ENCODE measurements at places on chromosomes 2 and 18.
A peak's percentile ranks its signal among the peaks of the same experiment; 100 is the strongest.

GRCh38 chr2:230256733-230257332 lies 31.3 kb downstream of the SP140 start:
- DNase-seq, result no peak

- peak; percentile 27 for DNase-seq
These were observed 3.8 kb downstream of the CATIP start for GRCh38 chr2:218360453-218360852.

GRCh38 chr18:79961527-79962291 lies 2.7 kb upstream of the HSBP1L1 start:
- DNase-seq, result no peak

DNA sequence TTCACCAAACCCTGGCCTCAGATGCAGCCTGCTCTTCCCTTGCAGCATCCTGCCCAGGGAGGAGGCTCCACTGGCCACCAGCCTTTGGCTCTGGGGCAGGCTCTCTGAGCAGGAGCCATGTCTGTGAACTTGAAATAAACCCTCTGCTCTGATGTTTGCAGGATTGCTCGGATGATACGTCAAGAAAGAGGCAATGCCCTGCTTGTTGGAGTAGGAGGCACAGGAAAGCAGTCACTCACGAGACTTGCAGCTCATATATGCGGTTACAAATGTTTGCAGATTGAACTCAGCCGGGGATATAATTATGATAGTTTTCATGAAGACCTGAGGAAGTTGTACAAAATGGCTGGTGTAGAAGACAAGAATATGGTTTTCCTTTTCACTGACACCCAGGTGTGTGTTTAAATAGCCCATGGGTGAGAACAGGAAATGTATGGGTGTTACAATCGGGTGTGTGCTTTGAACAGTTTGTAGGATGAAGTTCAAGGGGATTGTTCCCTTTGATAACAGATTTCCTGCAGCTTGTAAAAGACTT lies 177.9 kb downstream of the DNAH6 start:
- DNase-seq, result no peak

DNA sequence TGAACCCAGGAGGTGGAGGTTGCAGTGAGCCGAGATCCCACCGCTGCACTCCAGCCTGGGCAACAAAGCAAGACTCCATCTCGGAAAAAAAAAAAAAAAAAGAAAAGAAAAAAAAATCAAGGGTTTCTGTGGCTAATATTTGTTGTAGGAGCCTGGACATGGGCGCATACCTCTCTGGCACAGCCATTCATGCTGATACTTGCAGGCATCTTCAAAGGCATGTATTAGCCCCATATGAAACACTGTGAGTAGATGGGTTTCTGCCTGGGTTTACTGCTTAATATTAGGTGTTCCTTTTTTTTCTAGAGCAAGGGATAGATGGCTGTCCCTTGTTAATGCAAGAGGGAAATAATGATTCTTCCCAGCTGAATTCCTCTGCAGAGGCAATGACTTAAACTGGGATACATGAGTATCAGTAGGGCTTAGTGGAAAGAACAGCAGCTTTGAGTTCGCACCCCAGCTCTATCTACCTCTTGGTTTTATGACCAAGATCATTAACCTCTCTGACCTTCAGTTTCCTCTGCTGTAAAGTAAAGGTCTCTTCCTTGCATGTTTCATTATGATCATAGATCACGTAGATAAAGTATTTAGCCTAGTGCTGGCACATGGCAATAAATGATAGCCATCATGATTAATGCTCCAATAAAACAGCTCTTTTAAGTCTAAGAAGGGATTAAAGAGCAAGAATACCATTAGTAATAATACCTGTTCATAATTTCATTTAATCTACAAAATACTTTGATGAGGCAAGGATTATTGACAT lies 4.5 kb upstream of the ATL2 start:
- no peak for DNase-seq

GRCh38 chr2:232543928-232544631 lies 4.6 kb downstream of the CHRNG start:
- no peak for DNase-seq

GRCh38 chr2:59250307-59250677 lies 1009.2 kb upstream of the FANCL start:
- no peak for DNase-seq

GRCh38 chr2:237798236-237799059 lies at the start of gene RBM44:
RBM44 (plus strand) TSS chr2:237798779; CDS start chr2:237813610, 14,831 bp downstream.
- DNase-seq, result no peak

DNA sequence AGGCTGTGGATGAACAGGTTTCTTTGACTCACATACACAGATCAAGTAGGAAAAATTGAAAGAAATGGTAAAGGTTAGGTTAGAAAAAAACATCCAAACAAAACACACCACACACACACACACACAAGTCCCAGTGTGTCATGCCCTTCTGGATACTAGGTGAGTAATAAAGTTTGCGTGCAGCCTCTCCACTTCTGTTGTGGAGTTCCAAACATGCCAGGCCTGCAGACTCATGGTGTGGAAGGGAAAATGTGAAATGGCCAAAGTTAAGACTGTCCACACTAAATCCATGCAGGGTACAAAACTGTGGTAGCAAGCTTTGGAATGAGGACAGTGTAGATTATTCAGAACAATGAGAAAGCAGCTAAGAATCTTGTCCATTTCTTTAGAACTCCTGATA lies 114.6 kb downstream of the IKZF2 start:
- no peak for DNase-seq

- DNase-seq, result peak; percentile 21
These were observed 83.7 kb upstream of the B3GNT2 start for GRCh38 chr2:62112179-62112578.

GRCh38 chr2:1717113-1717512 lies 27.2 kb downstream of the PXDN start:
- DNase-seq, result peak; percentile 41

GRCh38 chr2:212145121-212145520 lies 393.5 kb downstream of the ERBB4 start:
- DNase-seq, result no peak

DNA sequence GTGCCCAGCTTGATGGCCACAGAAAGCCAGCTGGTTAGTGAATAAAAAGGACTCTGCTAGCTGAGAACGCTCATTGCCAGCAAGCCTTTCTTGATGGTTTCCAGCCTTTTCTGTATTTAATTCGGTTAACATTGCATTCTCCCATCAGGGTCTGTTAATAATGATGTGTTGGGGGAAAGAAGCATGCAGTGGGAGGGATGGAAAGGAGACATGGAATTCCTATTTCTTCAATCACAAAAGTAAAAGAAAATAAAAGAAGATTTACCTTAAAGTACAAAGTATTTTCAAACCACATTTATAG lies 141.9 kb upstream of the RBBP8 start:
- DNase-seq, result no peak

DNA sequence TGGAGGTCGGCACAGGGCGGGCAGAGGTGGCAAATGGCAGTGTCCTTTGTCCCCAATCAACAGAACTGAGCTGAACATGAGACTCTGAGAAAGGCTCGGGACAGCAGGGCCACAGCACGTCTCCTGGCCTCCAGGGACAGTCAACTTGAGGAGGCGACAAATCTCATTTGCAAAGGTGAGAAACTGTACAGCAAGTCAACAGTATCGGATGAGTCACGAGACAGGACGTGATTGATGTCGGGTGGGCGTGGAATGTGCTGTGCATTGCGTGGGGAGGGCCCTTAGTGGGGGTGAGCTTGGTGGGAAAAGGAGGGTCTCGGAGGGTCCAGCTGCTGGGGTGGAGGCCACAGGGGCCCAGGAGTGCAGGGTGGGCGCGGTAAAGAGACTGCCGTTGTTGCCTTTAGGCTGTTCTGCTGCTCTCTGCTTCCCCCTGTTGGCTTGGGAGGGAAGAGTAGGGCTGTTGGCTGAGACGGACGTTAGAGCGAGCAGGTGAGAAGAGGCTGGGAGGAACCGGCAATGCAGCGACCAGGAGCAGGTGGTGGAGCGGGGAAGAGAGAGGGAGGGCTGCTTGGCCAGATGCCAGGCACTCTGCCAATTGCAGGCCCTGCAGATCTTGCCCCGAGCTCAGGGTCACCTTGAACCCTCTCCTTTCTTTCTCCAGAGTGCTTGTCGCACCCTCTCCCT lies 164.3 kb downstream of the BCL2 start:
- peak; percentile 22 for DNase-seq

GRCh38 chr2:25825238-25825637 lies 53.0 kb downstream of the ASXL2 start:
- no peak for DNase-seq

DNA sequence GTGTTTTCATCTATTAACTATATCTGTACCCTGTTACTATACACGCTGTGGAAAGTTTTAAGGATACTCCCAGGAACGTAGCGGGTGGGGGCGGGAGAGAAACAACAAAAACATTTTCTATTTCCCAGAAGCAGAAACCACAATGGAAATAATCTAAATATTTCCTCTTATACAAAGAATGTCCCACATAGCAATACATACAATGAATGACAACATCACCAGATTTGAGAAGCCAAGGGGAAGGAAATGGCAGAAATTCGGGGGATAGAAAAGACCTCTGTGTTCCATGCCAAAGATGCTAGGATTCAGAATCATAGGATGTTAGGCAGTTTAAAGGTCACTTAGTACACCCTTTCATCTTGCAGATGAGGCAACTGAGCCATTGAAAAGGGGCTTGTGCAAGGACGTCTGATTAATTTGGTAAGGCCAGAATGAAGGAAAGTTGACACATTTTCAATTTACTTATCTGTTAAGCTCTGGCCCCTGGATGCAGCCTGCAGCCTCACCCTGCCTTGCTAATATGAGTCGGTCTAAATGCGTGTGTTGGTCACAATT lies 41.1 kb upstream of the SCYGR1 start:
- DNase-seq, result no peak

- DNase-seq, result no peak
These were observed 448.5 kb downstream of the ZEB2 start for GRCh38 chr2:144071461-144071860.

GRCh38 chr2:163466331-163467250 lies 269.2 kb downstream of the FIGN start:
- DNase-seq, result no peak

GRCh38 chr2:100875516-100876230 lies 55.7 kb downstream of the NPAS2 start:
- DNase-seq, result peak; percentile 26

DNA sequence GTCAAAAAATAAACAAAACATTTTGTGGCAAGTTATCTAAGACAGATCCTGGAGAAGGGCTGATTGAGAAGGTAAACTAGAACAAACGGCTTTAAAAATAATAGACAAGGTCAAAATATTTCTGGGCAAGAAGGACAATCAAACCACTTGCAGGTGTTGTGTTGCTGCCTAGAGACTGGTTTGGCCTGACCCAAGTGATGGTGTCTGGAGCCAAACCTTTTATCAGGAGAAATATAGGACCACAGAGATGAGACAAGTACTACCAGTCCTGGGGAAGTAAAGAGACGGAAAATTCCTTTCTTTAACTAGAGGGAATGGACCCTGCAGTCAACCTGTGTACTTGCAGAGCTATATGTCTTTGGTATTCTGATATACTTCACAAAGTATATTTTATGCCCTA lies 44.2 kb downstream of the PLCL1 start:
- DNase-seq, result no peak

DNA sequence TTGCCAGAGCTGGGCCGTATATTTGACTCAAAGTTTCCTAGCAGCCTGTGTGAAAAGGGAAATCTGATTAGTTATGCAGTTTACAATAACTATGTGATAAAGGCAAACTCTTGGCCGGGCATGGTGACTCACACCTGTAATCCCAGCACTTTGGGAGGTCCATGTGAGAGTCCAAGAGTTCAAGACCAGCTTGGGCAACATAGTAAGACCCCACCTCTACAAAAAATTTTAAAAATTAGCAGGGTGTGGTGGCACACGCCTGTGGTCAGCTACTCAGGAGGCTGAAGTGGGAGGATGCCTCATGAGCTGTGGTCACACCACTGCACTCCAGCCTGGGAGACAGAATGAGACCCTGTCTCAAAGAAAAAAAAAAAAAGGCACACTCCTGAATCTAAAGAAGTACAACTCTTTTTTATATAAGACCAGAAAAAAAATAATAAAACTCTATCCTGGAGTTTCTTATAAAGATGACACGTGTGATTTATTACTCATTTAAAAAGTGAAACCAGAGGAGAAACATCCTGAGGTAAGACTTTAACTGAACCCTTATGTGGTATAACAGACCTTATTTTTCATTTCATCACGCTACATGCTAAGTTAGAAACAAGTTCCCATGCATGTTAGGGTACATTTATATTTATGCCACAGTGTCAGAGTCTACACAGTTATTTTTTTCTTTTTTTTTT lies 32.6 kb upstream of the KCMF1 start:
- DNase-seq, result no peak

GRCh38 chr2:225340923-225341322 lies 58.6 kb upstream of the NYAP2 start:
- no peak for DNase-seq

GRCh38 chr2:68556381-68556780 lies 87.0 kb upstream of the PROKR1 start:
- no peak for DNase-seq

GRCh38 chr18:60446821-60447220 lies 74.2 kb upstream of the MC4R start:
- DNase-seq, result no peak

GRCh38 chr2:207437524-207438143 lies 92.1 kb upstream of the CREB1 start:
- no peak for DNase-seq

- no peak for DNase-seq
These were observed 101.4 kb downstream of the PTRHD1 start for GRCh38 chr2:24691806-24692205.

DNA sequence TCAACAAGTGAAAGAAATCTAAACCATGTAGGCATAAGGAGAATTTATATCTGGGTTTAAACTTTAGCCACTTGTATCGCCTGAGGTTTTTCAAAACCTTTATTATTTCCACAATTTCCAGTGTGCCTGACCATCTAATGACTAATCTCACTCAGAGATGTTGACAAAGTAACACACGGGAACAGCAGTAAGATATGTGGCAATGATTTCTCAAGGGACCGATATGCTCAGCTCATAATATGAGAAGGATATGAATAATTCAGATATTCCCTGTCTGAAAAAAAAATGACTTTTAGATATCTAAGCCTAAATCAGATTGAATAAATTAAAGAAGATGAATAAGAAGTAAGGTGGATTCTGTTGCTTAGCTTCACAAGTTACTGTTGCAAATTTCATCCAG lies 43.5 kb downstream of the TMEM163 start:
- no peak for DNase-seq

- no peak for DNase-seq
These were observed 1.6 kb downstream of the IL1R1 start for GRCh38 chr2:102144128-102144527.

All from midbrain (tissue), 1 donor.